ENCODE measurements at places on chromosomes 3 and 15.

DNA sequence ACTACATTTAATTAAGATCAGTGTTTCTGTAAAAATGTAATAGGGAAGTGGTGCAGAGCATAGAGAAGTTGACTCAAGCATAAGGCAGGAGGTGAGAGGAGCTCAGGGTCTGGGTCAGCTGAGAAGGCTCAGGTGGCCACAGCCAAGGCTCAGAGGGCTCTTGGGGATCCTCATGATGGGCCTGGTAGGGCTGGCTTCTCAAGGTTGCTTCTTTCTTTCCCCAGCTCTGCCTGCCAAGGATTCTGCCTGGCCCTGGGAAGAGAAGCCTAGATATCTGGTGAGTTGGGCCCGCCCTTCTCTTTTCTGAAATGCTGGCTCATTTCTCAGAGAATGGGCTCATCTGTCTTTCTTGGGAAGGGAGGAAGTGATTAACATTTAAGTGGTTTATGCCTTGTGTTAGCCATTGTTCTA is 6.5 kb downstream of the ZNF589 start:
- DNase-seq, result no peak

DNA sequence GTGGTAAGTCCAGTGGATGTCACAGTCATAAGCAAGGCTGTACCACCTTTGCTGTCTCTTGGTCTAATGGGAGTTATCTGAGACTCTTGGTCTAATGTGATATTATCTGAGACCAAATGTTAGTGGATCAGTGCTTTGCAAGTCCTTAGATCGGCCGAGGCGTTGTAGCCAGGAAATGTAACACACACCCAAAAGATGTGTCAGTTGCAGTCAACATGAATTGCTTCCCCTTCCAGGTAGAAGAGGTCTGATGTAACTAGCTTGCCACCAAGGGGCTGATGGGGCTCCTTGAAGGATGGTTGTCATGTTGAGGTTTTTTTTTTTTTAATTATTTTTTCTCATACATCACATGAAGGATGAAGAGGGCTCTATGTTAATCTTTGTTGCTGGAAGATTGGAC is 45.4 kb upstream of the RAF1 start:
- DNase-seq, result no peak

DNA sequence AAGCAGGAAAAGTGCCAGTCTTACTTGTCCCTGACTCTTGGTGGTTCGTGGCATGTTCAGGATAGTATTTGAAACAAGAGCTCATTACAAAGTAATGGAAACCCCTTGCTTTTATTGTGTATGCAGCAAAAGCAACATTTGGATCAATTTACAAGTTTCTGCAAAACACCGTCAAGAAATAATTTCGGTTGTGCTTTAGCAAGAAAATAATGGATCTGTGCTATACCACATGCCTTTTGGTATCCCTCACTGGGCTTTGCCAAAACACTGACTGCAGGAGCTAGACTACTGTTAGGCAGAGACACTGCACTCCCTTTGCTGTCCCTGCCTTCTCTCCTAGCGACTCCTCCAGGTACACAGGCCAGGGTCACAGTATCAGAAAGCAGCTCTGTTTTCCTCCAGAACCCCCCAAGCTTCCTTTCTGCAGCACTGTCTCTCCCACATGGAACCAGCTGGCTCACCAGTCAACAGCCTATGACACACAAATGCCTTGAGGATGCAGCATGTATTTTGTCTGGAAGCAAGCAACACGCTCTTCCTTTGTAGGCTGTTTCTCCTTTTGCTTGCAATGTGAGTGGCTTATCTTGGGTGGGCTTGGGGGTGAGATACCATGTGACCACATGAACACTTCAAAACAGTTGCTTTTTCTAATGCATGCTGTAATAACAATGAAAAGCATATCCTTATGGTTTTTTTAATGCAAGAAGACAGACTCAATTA is 111.4 kb downstream of the PGPEP1L start:
- DNase-seq, result no peak

- DNase-seq, result no peak
These were observed 553.1 kb upstream of the CBLB start for GRCh38 chr3:106421909-106422308.

DNA sequence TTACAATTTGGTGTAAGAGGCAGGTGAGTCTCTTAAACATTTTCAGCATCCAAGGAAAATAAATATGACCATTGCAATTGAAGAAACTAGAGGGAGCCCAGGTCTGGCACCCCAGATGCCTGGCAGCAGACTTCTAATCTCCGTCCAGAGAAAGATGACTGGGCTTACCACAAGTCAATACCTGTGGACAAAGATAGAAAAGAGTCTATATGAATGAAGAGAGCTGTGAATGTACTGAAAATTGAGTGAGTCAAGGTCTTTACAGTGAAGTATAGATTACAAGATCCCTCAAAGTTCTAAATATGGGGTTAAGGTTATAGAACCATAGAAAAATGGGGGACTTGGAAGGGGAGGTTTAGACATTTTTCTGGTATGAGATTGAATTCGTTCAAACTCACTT is 827.4 kb upstream of the NR2F2 start:
- DNase-seq, result no peak

GRCh38 chr15:93043621-93044300 is 45.2 kb downstream of the RGMA start:
- no peak for DNase-seq

DNA sequence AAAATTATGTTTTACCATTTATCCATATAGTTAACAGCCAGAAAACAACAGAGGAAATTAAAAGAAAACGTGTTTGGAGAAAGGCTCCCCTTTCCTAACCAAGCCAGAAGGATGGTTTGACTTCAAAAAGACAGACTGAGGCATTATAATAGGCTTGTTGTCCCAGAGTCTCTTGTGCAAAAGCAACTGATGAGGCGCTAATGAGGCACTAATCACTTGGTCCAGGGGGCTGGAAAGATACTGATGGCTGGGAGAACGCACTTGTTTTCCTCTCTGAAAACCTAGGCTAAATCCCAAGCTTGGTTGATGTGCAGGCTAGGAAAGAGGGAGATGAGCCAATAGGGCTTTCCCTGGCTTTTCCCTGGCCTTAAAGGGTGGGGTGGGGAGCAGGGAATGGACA is 389.6 kb downstream of the NTRK3 start:
- no peak for DNase-seq

DNA sequence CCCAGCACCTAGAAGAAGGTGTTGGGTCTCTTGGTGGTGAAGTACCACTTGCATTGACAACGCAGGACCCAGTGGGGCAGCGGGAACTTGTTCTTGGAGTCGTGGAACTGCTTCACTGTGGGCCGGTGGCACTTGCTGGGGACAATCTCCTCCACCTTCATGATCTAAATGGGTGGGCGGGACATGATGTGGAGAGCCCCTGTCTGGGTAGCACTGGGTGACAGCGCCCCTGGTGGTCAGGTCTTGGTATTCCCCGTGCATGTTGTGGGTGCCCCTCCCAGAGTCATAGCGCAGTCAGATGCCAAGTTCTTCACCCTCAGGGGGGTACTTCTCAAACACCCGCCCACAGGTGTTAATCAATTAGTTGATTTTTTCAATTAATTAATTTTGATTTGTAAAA is 60.2 kb downstream of the AGBL1 start:
- DNase-seq, result no peak

- DNase-seq, result no peak
These were observed 33.0 kb downstream of the BLM start for GRCh38 chr15:90750186-90750585.

- DNase-seq, result no peak
These were observed 91.1 kb upstream of the RNF7 start for GRCh38 chr3:141646760-141647561.

DNA sequence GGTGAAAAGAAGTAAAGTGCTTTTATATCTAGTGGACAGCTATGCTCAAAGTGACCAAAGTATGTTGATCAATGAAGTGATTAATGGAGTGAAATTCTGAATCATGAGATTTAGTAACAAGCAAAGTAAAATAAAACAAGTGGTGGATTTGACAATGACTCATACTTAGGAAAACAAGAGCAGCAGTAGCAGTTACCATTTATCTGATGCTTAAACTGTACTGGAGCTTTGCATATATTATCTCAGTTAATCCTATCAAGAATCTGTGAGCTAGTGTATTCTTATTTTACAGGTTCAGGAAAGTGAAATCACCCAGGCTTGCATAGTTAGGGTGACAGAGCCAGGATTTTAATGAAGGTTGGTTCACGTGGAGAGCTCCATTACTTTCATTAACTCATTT is 50.6 kb upstream of the SPATA16 start:
- no peak for DNase-seq

GRCh38 chr15:85986741-85987140 is 92.9 kb upstream of the AGBL1 start:
- no peak for DNase-seq

DNA sequence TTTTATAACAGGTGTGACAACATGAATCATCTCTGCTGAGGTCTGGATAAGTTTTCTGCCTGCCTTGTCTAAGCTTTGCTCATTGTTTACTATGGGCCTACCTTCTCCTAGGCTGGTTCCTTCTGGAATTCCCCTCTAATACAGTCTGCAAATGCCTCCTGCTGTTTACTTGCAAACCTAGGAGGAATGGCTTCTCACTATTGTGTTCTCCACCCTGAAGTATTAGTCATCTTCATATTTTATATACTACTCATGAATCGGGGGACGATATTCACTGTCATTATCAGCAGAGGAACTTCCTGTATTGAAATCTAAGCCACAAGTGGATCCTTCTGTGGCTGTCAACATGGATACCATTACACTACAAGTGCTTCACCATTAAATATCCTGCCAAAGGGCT is 154.8 kb downstream of the PLCL2 start:
- no peak for DNase-seq

GRCh38 chr3:42755681-42756578 is 17.1 kb downstream of the CCDC13 start:
- peak; percentile 35 for DNase-seq

GRCh38 chr3:106212665-106213222 is 343.9 kb upstream of the CBLB start:
- no peak for DNase-seq

- no peak for DNase-seq
These were observed 174.2 kb upstream of the ATP11B start for GRCh38 chr3:182618981-182619591.

DNA sequence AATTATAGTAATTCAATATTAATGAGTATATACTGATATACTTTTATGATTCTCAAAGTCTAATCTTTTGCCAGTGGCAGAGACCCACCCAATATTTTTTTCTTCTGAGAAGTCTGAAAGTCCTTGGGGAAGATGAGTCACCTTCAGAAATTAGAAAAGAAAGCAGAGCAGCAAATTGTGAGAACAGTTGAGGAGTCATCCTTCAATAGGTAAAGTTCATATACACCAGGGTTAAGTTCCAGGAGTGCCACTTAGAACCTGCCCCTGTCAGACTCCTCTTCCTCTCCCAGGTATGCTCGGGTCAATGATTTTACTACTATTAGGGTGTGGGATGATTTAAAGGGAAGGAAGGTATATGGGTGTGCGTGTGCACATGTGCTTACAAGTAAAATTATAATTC is 7.1 kb downstream of the CLRN1 start:
- DNase-seq, result no peak

- DNase-seq, result no peak
These were observed 91.6 kb downstream of the CACNA2D3 start for GRCh38 chr3:54213907-54214306.

GRCh38 chr3:98395101-98395500 is 4.6 kb downstream of the OR5K3 start:
- no peak for DNase-seq

GRCh38 chr3:118628704-118629341 is 405.8 kb downstream of the IGSF11 start:
- DNase-seq, result peak; percentile 5

GRCh38 chr3:134374105-134374790 is at the start of gene AMOTL2:
Gene AMOTL2 (minus strand): TSS chr3:134374447. CDS start chr3:134371433, 3,014 bp downstream.
- DNase-seq, result no peak
